ENCODE measurements at places on chromosomes 16 and 17.

- no peak for DNase-seq
These were observed 9.6 kb upstream of the AKAP10 start for GRCh38 chr17:19986941-19987861.

DNA sequence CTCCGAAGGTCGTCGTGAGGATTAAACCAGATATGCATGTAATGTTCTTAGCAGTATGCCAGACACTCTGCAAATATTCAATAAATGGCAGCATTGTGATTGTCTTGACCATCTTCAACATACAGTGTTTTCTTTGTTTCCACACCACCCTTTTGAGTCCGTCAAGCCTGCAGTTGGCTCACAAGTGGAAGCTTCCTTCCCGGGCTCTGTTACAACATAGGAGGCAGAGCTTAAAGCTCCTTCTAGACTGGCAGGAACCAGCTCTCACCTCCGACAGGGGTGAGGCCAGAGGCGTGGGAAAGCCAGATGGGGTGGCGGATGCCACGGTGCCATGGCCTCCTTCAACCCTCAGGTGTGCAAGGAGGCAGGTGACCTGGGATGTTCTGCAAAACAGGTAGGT, 138.3 kb downstream of the FOXL1 start:
- no peak for DNase-seq

GRCh38 chr17:10233161-10233560, 34.8 kb upstream of the GAS7 start:
- DNase-seq: no peak

- no peak for DNase-seq
These were observed 10.5 kb downstream of the CBFB start for GRCh38 chr16:67039260-67040020.

GRCh38 chr17:4940555-4941318, 669 bp downstream of the RNF167 start:
- DNase-seq: no peak

DNA sequence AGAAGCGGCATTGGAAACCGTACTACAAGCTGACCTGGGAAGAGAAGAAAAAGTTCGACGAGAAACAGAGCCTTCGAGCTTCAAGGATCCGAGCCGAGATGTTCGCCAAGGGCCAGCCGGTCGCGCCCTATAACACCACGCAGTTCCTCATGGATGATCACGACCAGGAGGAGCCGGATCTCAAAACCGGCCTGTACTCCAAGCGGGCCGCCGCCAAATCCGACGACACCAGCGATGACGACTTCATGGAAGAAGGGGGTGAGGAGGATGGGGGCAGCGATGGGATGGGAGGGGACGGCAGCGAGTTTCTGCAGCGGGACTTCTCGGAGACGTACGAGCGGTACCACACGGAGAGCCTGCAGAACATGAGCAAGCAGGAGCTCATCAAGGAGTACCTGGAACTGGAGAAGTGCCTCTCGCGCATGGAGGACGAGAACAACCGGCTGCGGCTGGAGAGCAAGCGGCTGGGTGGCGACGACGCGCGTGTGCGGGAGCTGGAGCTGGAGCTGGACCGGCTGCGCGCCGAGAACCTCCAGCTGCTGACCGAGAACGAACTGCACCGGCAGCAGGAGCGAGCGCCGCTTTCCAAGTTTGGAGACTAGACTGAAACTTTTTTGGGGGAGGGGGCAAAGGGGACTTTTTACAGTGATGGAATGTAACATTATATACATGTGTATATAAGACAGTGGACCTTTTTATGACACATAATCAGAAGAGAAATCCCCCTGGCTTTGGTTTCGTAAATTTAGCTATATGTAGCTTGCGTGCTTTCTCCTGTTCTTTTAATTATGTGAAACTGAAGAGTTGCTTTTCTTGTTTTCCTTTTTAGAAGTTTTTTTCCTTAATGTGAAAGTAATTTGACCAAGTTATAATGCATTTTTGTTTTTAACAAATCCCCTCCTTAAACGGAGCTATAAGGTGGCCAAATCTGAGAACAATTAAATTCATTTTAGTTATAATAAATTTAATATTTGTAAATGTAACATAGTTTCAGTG, 1.7 kb downstream of the HEXIM1 start:
- DNase-seq: no peak

GRCh38 chr17:39104657-39105056, 46.8 kb downstream of the PLXDC1 start:
- DNase-seq: no peak

DNA sequence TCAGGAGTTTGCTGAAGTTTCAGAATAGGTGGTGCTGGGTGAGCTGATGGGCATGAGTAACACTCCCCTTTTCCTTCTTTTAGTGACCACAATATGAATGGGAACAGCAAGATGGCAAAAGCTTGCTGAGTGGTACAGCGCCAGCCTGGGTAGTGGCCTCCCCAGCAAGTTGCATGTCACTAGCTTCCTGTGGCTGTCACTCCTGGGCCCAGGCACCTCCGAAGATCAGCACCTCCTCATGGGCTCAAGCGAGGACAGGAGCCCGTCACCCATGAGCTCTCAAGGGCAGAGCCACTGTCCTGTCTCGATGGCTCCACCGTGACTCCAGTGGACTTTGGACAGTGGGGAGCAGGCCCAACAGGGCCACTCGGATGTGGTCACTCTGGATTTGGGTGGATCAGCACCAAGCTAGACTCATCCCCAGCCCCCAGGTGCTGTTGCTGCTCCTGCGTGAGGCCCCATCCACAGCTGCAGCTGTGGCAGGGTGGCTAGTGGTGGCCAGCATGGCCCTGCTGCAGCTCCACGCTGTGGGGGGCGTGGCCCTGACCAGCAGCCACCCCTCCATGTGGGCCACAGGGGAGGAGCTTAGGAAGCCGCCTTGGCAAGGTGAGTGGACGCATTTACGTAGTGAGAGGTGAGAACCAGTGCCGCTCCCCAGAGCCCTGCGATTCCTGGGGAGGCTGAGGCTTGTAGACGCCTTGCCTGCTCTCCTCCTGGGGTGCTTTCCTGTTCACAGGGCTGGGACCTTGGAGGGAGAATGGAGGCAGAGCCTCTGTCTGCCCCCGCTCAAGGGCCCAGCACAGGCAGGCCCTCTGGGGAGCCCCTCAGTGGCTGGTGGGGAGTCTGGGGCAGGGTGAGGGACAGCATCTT, 13.6 kb upstream of the DNASE1 start:
- DNase-seq: no peak

- DNase-seq: no peak
These were observed 5.5 kb downstream of the MYH1 start for GRCh38 chr17:10512856-10513255.

DNA sequence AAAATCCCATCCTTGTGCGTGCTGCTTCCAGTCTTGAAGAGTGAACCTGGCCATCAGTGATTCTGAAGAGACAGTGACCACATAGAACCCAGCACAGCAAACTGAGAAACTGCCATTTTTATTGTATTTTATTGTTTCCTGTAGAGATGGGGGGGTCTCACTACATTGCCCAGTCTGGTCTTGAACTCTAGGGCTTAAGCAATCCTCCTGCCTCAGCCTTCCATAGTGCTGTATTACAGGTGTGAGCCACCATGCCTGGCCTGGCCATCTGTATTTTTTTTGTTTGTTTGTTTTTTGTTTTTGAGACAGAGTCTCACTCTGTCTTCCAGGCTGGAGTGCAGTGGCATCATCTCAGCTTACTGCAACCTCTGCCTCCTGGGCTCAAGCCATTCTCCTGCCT, 13.9 kb downstream of the CENPV start:
- no peak for DNase-seq

DNA sequence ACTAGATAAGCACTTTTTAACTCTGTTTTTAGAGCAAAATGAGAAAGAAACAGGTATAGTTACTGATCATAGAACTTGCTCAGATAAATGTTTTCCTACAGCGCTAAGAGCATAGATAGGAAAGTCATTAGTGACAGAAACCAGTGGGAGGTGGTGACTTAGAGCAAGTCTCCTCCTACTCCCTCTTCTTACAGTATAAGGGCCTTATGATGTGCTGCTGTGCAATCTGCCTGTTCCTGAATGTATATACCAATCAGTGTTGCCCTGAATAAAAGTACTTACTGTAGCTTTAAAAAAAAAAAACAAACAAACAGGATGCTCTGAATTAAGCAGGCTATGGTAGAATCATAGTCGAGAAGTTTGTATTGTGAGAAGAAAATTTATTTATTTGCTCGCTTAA, 23.3 kb upstream of the RASL10B start:
- DNase-seq: no peak

GRCh38 chr16:31568577-31569359, 41.1 kb downstream of the AHSP start:
- no peak for DNase-seq

DNA sequence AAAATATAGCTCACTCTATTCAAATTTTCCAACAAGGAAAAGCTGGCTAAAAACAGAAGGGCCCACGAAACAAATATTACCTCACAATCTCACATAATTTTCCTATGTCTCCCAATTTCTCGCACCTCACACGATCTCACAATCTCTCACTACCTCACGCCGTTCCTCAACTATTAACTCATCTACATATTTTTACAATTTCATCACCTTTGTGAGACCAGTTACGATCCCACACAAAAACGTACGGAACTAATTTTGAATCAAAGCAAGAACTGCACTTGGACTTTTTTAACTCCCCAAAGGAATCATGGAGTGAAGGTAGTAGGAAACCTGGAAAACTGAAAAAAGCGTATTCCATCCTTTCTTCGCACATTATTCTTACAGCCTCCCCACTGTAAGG, 1.1 kb downstream of the CBX1 start:
- DNase-seq: no peak

GRCh38 chr17:30586818-30587595, 109.8 kb downstream of the GOSR1 start:
- DNase-seq: no peak

DNA sequence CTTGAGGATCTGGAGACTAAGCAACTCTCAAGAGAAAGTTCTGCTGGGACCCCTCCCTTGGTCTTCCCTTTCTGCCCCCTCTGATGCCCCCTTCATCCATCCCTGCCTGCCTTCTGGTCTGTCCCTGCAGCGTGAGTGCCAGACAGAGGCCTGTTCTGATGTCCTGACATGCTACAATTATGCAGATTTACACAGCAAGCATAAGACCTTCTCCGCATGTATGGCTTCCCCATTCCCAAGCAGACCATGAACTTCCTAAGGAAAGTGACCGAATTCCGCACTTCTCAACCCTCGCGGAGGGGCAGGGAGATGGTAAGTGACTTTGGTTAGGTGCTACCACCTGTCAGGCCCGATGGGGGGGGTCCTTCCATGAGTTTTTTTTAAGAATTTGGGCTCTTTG, 150.1 kb upstream of the SDK2 start:
- no peak for DNase-seq

DNA sequence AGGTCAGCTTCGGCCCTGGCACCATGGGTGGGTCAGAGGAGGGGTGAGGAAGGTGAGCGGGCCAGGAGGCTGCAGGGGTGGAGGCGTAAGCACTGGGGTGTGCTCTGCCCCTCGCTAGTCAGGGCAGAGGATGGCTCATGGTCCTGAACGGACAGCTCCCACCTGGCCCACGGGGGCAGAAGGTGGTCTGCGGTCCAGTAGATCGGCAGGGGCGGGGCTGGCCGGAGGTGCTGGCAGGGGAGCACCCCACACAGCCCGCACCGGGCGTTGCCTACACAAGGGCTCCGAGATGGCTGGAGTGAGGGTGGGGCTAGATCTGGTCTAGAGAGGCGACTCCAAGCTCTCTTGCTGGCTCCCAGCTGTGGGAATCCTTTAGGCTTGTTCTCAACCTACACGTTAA, 8.2 kb downstream of the NPTX1 start:
- no peak for DNase-seq

DNA sequence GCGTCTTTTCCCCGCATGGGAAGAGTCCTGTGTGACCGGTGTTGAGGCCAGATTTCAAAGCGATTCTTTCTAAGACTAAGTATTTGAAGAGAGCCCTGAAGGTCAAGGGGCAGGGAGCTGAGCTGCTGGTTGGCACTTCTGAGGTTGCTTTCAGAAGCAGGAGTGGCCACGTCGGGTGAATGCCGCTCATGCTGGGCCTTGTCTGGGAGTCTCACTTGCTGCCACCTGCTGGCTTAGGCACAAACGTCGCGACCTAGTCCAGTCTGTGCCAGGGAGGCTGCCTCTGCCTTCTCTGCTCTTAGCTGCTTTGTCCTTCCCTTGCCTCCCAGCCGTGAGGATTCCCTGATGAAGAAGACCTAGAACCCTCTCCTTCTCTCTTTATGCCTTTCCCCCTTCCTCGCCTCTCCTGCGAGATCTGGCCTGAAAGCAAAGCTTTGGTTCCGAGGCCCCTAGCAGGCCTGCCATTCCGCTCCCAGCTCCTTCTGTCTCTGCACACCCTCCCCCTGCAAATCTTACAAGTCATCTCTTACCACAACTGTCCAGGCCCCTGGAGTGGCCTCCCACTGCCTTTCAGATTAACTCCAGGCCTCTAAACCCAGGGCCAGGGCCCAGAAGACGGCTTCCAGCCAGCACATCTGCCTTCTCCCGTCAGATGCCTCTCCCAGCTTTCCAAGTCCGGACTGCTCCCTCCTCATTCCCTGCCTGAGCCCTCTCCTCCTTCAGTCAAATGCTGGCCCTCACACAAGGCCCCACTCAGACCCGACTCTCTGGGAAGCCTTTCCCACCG, 11.4 kb downstream of the CTNS start:
- no peak for DNase-seq

- no peak for DNase-seq
These were observed 28.1 kb upstream of the KRT17 start for GRCh38 chr17:41652461-41652970.

DNA sequence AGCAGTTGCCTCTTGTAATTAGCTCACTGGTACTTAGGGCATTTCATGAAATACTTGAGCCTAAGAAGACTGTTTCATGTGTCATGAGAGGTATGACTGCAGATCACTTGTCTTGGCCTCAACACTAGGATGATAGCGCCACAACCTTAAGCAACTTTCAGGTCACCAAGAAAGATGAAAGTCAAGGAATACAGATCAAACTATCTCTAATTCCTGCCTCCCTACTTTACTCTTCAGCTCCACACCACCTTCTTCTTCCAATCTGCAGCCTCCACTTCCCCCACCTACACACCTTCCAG, 28.0 kb downstream of the GNA13 start:
- DNase-seq: no peak

DNA sequence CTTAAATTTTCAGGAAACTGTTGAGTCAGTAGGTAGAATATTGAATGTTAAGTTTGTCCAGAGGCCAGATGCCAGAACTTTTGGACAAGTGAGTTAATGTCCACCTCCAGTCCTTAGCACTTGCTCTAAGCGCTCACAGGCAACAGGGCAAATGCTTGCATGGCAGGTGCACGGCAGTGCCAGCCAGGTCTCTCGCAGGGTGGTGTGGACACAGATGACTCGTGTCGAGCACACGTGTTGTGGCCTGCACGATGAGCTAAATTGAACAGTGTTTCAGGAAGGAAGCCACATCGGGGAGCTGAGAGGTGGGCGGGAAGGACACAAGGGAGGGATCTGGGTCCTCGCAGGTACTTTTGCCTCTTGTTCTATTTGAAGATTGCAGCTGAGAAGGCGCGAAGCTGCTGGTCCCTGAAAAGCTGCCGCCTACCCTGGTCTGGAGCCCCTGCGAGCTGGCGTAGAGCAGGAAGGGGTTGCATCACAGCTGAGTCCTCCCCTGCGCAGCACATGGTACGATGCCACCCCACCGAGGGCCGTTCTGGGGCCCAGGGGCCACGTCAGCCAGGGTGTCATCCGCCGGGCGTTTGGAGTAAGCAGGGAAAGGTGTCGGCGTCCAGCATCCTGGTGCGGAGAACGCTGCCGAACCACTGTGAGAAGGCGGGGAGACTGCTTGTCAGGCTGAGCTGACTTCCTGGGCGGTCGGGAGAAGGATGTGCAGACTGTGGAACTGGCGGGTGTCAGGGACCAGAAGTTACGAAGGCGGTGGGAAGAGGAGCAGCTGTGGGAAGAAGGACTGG, 6.3 kb downstream of the RAB40C start:
- DNase-seq: no peak

- no peak for DNase-seq
These were observed 8.0 kb downstream of the CTRB1 start for GRCh38 chr16:75226550-75227360.

- DNase-seq: no peak
These were observed 14.3 kb downstream of the CCNF start for GRCh38 chr16:2443555-2443954.
